ENCODE measurements at places on chromosomes 11 and 22.
A peak's percentile ranks its signal among the peaks of the same experiment; 100 is the strongest.

DNA sequence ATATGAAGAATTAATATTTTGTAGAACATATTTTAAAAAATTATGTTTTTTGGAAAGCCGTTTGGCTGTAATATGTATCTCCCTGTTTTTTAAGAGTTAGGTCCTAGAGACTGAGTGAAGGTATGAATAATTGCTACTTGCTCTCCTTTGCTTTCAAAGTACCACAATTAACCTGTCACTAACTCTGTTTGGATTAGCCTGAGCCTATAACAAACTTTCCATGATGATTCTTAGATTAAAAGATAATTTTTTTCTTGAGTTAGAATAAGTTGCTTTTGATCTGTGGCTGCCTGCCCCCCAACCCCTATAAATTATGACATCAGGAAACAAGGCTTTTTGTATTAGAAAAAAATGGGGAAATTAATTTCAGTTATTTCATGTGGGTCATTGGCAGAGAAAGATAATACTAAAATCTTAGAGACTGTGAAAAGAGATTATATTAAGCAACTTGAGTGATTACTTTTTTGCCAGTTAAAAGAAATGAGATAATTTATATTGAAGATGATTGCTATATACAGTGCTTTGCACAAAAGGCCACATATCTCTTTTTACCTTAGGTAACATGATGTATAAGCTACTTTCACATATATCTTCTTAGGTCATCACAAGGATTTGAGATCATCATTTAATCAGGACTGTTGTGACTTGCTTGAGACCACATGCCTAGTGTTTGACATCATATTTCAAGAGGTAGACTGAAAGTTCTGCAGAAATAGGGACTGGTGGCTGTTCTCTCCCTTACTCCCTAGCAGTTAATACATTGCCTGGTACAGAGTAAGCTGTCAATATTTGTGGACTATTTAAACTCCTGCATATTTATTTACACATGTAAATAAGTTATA, 9.6 kb downstream of the MTMR3 start:
- no peak for DNase-seq

- no peak for DNase-seq
These were observed 13.8 kb upstream of the AMOTL1 start for GRCh38 chr11:94754335-94754734.

- no peak for DNase-seq
These were observed 820.5 kb downstream of the BRD1 start for GRCh38 chr22:49007013-49007653.

GRCh38 chr11:95254716-95255115, 23.7 kb upstream of the SESN3 start:
- no peak for DNase-seq

DNA sequence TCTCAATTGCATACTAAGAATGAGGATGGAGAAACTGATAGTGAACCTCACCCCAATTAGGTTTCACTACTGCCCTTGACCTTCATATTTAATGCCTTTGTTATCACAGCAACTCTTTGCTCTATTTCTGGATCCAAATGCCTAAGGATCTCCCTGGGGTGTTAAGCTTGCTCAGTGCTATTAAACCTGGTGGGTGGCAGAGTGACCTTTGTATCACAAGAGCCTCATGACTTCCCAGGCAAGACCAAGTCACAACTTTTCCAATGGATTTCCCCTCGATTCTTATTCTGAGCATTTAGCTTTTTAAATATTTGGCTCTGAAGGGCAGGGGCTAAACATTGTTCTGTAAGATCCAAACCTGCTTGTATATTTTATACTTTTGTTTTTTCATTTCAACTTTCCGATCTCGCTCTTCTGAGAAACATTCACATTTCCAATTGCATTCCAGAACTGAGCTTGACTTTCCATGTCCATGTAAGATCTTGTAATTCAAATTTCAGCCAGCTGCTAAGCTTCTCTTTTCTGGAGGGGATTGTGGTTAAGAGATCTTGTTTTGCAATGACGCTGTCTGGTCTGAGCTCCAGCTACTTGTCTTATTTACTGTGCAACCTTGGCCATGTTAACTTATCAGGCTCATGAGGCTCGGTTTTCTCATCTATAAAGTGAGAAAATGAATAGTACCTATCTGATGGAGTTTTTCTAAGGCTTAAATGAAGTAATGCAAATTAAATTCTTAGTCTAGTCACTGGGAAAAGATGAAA, 6.4 kb upstream of the EHF start:
- no peak for DNase-seq

DNA sequence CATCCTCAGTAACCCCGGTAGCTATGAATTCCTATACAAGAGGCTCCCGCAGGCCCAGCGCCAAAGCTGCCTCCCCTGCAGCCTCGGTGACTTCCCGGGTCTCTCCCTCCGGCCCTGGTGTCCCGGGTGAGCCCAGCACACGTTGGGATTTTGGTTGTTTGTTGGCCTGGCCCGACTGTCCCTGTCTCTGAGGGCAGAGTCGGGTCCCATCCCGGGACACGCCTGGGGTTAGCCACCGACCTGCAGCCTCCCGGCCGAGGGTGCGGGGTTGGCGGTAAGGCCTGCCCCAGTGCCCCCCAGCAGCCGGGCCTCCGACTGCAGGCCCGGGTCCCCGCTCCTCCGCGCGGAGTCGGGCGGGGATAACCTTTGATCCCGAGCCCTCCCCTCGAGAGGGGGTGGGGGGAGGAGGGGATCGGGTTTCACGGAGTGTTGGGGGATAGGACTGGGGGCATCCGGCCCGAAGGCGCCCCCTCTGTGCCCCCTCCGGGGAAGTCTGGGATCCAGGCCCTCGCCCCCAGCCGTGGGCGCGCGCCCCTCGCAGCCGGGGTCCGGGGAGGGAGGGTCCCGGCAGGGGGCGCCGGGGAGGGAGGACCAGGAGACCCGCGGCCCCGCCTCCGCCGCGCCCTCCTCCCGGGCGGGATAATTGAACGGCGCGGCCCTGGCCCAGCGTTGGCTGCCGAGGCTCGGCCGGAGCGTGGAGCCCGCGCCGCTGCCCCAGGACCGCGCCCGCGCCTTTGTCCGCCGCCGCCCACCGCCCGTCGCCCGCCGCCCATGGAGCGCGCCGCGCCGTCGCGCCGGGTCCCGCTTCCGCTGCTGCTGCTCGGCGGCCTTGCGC, at the start of gene FBLN1:
TSS of gene FBLN1 (plus strand) at position 669 of the 835 bp plus-strand sequence. CDS start at position 772, 103 bp downstream.
- DNase-seq = no peak

- DNase-seq = no peak
These were observed 597.4 kb downstream of the LUZP2 start for GRCh38 chr11:25094085-25094802.

DNA sequence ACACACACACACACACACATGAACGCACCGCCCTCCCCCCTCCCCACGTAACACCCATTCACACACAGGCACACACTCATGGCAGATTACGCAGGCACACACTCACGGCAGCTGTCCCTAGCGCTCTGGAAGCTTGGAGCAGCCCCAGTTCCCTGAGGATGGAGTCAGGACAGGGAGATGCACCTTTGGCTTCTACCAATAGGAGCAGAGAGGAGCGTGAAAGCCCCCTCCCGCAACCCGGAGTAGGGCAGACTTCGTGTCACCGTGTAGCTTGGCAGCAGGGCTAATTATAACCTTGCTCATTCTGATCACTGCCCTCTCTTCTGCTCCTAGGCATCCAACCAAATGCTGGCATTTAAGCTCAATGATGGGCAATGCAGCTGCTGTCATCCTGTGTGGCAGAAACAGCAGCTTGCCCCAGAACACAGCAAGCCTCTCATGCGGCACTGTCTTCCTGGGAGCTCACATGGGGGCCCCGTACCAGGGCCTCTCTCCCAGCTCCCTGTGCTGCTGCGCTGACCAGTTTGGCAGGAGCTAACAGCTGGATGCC, 31.9 kb downstream of the ANKK1 start:
- no peak for DNase-seq

- no peak for DNase-seq
These were observed 509.0 kb upstream of the LARGE1 start for GRCh38 chr22:34429314-34429713.

DNA sequence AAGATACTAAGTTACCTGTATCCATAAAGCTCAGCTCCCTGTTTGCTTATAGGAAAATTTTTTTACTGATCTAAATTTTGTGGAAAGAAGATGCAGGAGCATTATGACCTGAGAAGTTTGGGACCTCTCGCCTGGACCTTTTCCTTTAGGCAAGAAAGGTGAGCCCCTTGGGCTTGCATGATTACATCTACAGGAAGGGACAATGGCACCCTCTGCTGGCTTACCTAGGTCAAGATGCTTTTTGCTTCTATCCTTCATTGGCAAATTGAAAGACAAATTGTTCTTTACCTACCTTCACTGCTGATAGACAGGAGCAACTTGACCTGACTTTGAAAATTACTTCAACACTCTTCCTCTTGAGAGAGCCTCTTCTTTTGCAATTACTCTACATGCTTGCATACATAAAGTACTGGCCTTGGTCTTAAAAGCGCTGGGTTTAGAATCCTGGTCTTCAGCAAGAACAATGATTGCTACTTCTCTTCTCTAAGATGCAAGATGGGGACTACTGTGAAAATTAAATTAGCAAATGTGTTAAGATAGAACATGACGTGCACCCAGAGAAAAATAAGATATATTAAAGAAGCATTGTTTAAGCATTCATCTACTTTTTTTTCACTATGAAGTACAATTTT, 147.2 kb downstream of the TRPC6 start:
- DNase-seq = no peak

DNA sequence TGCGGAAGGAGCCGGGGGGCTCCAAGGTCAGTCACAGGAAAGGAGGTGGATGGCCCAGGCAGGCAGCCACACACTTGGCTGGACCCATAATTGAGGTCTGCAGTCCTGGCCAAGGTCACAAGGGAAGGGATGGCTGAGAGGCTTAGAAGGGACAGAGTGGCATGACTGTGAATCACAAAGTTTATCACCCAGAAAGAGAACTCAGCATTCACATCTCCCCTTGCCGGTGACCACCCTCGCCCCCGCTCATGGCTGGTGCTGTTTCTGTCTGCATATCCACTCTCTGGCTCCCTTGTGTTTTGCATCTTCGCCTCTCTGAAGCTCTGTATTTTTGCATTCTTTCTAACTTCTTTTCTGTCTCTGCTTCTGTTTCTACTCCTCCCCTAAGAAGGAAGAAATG, 117.5 kb downstream of the FEZ1 start:
- DNase-seq = no peak

DNA sequence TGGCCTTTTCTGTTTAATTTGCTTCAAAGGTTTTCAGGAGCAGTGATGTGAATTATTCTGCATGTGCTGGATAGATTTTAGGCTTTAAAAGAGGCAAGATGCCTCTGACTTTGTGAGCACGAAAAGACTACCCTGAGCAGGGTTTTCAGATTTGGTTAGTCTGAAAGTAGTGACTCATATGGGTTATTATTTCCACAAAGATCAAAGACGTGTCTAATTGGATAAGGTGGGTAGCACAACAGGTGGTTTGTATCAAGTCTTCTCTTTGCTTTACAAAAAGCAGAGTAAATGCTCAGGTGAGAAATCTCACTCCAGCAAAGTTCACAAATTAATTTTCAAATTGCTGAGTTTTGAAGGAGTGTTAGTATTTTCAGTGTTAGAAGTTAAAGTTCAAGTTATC, 37.6 kb upstream of the DBX1 start:
- DNase-seq = no peak

- DNase-seq = peak; percentile 21
These were observed 16.4 kb upstream of the SYVN1 start for GRCh38 chr11:65150509-65151299.

GRCh38 chr22:27128461-27129085, 471.2 kb downstream of the MIAT start:
- no peak for DNase-seq

- no peak for DNase-seq
These were observed 273.2 kb downstream of the DCDC1 start for GRCh38 chr11:31096191-31096805.

- no peak for DNase-seq
These were observed 23.6 kb downstream of the APOL3 start for GRCh38 chr22:36136988-36137387.

GRCh38 chr11:7570938-7571521, 57.2 kb downstream of the PPFIBP2 start:
- no peak for DNase-seq

Data from stimulated activated CD4-positive, alpha-beta T cell treated with anti-CD3 and anti-CD28 coated beads, Interleukin-2, amount 100 ng/mL, for 48 hours (primary cell).